ENCODE measurements at places on chromosomes 1 and 21. TPM values are rescaled to one million over a fixed set of nuclear protein-coding genes. Genes with fewer than 3 reads are reported as not detected.

DNA sequence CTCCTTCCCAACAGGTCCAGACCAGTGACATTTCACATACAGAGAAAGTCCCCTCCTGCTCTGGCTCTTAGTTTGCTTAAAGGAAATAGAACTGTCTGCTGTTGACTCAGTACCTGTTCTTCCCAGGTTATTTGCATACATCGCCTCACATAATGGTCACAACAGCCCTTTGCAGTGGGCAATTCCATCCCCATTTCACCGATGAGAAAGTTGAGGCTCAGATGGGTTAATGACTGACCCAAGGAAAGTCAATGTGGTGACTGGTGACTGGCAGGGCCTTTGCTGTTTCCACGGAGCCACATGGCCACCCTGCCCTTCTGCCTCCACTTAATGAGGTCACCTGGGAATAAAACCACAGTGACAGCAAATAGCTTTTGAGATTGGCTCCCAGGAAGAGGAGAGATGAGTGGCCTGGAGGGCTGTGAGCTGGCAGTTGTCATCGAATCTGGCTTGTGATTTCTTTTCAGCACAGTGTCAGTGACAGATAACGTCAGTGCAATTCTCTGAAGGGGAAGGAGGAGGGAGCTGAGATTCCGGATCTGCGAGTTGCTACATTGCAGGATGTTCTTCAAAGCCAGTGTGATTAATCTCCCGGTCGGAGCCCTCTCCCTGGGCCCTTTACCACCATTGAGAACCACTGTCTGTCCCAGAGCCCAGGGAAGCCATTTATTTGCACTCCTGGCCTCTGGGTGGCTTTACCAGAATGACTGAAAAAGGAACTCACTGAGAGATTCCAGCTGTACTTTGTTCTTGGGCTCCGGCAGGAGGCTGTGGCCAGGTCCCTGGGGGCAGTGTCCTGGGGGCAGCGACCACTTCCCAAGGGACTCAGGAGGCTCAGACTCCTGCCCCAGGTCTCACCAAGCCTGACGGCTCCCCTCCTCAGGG is 117.2 kb downstream of the CNIH3 start:
- no peaks in the 10 kb centered on the region for H3K27me3 ChIP-seq
- no peak for DNase-seq
- H3K4me3 ChIP-seq = no peak overlapping the region
- peaks cover 9% of the 10 kb centered on the region for H3K4me1 ChIP-seq
- no peaks in the 10 kb centered on the region for H3K36me3 ChIP-seq
- no peak overlapping the region for H3K27ac ChIP-seq

DNA sequence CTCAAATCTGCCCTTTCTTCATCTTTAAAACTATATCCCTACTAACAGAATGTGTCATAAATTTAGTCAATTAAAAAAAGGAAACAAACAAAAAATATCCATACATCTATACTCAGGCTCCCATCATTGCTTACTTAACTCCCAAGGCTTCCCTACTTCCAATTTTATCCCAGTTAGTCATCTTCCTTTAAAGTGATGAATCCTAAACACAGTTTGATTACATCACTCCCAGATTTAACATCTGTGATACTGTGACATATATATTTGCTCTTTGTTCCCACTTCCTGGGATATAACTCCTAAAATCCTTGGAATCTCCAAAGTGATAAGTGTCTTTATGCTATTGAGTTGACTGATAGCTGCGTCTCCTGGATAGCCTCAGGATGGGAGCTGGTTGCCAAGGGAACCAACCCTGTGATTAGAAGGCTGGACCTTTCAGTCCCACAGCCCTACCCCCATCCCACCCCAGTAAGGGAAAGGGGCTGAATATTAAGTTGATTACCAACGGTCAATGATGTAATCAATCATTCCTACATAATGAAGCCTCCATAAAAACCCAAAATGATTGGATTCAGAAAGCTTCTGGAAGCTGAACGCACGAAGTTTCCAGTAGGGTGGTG is 21.6 kb downstream of the GLMN start:
- no peak overlapping the region for H3K27ac ChIP-seq
- DNase-seq = no peak
- no peaks in the 10 kb centered on the region for H3K27me3 ChIP-seq
- no peak overlapping the region for H3K4me3 ChIP-seq

DNA sequence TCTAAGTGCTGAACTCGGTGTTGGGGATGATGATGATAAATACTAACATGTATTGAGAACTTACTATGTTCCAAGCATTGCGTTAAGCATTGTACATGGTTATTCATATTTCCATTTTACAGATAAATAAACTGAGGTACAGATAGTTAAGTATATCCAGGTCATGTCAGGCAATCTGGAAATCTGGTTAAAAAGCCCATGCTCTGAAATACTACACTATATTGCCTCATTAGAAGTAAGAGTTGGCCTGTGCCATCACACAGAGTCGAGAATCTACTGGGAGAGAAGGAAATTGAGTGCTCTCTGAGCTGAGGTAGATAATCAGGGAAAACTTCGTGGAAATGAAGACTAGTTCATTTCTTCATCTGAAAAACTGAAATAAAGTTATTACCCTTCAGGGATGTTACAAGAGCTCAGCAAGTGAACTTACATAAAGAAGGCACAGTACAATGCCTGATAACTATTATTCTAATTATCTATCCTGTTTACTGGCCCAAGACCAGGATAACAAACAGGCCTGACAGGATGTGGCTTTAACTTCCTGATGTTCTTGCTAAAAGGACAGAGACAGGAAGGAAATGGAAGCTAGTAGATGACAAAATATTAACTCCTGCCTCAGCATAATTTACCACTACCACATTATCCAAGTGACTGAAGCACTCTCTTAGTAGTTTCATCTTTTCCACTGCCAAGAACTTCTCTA is 85.6 kb downstream of the EPS15 start:
- DNase-seq = peak; percentile 19
- peaks cover 39% of the 10 kb centered on the region for H3K4me1 ChIP-seq
- no peak overlapping the region for H3K4me3 ChIP-seq
- peaks cover 8% of the 10 kb centered on the region for H3K36me3 ChIP-seq
- H3K27me3 ChIP-seq = no peaks in the 10 kb centered on the region

DNA sequence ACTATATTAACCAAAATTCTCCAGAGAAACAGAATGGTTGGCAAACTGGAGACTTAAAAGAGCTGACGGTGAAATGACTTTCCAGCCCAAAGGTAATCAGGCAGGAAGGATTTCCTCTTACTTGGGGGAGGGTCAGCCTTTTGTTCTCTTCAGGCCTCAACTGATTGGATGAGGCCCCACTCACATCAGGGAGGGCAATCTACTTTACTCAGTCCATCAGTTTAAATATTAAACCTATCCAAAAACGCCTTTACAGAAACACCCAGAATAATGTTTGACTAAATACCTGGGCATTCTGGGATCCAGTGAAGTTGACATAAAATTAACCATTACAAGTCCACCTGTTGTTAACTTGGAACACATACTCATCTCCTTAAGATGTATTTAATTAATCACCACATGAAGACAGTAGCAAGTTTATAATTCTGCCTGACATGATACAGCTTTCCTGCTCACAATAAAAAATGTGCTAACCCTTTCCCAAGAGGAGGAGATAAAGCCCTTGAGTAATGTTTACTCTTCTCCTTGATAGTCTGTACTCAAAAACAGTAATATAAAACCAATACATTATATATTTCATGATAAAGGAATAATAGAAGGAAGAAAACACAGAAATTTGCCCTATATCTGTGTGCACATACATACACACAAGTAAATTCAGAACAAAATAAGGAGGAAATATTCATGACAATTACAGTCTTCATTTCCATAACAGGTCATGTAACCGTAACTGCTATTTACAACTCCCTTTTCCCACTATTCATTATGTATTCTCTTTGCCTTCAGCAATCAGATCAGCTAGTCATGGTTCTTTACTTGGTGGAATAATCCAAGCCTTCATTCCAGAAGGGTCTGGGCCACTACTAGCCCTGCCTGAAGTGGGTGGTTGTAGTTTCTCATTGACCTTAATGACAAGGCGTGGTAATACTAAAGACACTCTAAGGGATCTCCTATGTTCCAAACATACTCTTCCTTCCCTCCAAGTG is 107.5 kb upstream of the RUNX1 start:
- no peaks in the 10 kb centered on the region for H3K36me3 ChIP-seq
- no peaks in the 10 kb centered on the region for H3K27me3 ChIP-seq
- no peaks in the 10 kb centered on the region for H3K4me1 ChIP-seq
- H3K27ac ChIP-seq = no peak overlapping the region
- no peak for DNase-seq

- no peak overlapping the region for H3K27ac ChIP-seq
- no peak overlapping the region for H3K4me3 ChIP-seq
- no peaks in the 10 kb centered on the region for H3K27me3 ChIP-seq
- DNase-seq = no peak
- peaks cover 47% of the 10 kb centered on the region for H3K36me3 ChIP-seq
- no peaks in the 10 kb centered on the region for H3K4me1 ChIP-seq
Observed at GRCh38 chr1:27296773-27297291, 25.1 kb upstream of the TMEM222 start.

DNA sequence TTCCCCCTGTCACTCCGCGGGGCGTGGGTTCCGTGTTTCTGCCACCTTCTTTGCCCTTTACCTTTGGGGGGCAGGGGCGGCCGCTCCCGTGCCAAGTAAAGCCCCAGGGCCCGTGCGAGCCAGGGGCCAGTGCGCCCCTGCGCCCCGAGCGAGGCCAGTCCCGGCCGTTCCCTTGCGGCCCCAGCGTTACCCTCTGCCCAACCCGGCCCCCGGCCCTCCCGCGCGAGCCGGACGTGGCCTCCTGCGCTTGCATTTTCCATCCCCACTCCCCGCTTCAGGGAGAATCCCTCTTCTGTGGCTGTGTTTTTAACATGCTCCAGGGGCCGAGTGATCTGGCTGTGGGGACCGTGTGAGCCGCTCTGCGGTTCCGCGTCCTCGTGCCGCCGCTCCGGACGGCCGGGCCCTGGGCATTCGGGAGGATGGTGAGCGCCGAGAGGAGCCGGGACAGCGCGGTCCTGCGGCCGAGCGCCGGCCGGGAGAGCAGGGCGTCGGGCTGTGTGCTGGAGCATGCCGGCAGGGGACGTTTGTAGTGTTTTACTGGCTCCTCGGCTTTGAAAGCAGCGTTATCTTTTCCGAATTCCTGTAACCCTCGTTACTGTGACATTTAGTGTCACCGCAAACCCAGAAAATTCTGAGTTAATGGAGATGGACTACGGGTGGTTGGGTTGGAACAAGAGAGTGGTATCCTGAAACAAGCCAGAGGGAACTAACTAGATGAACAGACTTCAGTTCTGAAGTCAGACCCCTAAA is 1.0 kb downstream of the GALNT2 start:
- H3K4me1 ChIP-seq = peaks cover 21% of the 10 kb centered on the region
- H3K4me3 ChIP-seq = peak overlapping the region; percentile 50
- peak; percentile 18 for DNase-seq
- H3K27ac ChIP-seq = peak overlapping the region; percentile 50

- H3K4me1 ChIP-seq = no peaks in the 10 kb centered on the region
- no peaks in the 10 kb centered on the region for H3K36me3 ChIP-seq
- H3K27me3 ChIP-seq = peaks cover 4% of the 10 kb centered on the region
- no peak overlapping the region for H3K4me3 ChIP-seq
Observed at GRCh38 chr1:18486195-18486594, 5.5 kb downstream of the KLHDC7A start.

DNA sequence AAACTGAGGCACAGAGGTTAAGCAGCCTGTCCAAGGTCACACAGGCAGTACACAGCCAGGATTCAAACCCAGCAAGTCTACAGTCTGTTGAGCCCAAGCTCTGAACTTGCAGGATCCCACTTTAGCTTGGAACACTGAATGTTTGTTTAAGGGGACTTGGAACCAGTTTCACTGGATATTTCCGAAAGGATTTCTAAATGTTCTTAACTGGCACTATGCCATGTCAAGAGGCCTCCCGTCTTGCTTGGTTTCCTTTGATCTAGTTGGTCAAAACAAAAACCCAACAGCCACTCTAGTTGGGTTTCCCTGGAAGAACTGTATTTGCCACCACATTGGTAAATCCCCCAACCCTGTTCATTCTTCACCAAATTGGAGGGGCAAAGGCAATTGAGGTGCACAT is 317.6 kb upstream of the KAZN start:
- H3K36me3 ChIP-seq = no peaks in the 10 kb centered on the region
- no peaks in the 10 kb centered on the region for H3K4me1 ChIP-seq
- H3K27me3 ChIP-seq = no peaks in the 10 kb centered on the region
- no peak overlapping the region for H3K4me3 ChIP-seq

DNA sequence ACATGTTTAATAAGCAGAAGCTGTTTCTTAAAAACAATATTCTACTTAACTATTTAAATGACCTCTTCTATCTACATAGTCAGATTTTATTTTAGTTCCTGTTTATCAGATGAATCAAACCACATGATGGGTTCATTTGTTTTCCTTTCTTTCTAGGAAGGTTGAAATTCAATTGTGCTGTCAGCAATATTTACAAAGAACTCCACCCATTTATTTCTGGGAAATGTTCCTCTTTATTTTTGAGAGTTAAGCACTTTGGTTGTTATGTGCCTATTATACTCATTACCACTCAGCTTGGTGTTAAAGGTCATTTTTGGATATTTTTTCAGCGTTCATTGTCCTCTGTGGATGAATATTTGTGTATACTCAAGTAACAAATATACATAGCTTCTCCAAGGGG is 84.9 kb downstream of the C4BPA start:
- H3K36me3 ChIP-seq = no peaks in the 10 kb centered on the region
- no peak overlapping the region for H3K4me3 ChIP-seq
- no peak for DNase-seq

- H3K4me3 ChIP-seq = no peak overlapping the region
- no peak for DNase-seq
- no peaks in the 10 kb centered on the region for H3K27me3 ChIP-seq
- H3K27ac ChIP-seq = no peak overlapping the region
- no peaks in the 10 kb centered on the region for H3K4me1 ChIP-seq
- no peaks in the 10 kb centered on the region for H3K36me3 ChIP-seq
Observed at GRCh38 chr1:213539464-213539863, 448.3 kb upstream of the PROX1 start.

- H3K4me3 ChIP-seq = no peak overlapping the region
- H3K27me3 ChIP-seq = no peaks in the 10 kb centered on the region
- no peaks in the 10 kb centered on the region for H3K4me1 ChIP-seq
- H3K27ac ChIP-seq = no peak overlapping the region
- no peak for DNase-seq
Observed at GRCh38 chr1:44251486-44251885, 38.2 kb downstream of the DMAP1 start.

- no peak for DNase-seq
- no peak overlapping the region for H3K27ac ChIP-seq
- no peak overlapping the region for H3K4me3 ChIP-seq
- no peaks in the 10 kb centered on the region for H3K4me1 ChIP-seq
- no peaks in the 10 kb centered on the region for H3K27me3 ChIP-seq
Observed at GRCh38 chr1:185074307-185074706, 28.9 kb downstream of the RNF2 start.

DNA sequence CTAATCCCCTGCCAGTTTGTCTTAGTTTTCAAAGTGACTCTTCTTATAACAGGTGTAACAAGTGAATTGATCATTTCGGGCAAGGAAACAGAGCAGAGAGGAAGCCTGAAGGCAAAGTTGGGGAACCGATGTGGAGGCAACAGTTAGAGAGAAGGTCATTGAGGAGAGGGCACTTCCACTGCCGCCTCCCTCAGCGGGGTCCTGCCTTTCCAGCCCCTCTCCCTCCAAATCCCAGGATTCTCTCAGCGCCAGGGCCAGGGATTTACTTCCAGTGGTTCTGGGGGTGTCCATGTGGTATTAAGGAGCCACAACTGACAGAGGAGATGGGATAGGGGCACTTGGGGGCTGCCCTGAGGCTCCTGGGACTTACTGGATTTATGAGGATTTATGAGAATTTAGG is 39.7 kb upstream of the PDE9A start:
- no peak for DNase-seq
- peaks cover 35% of the 10 kb centered on the region for H3K4me1 ChIP-seq
- H3K27ac ChIP-seq = no peak overlapping the region
- no peak overlapping the region for H3K4me3 ChIP-seq

Gene MROH7
- total RNA-seq = 0.22 TPM

Gene LCK
- 431 TPM for total RNA-seq

Gene GABPB2
- 42.8 TPM for total RNA-seq

Gene PAX7
- total RNA-seq = not detected

Gene ESPN
- total RNA-seq = 13.5 TPM

Gene S100B
- not detected for total RNA-seq

Gene TRIM58
- not detected for total RNA-seq

Gene C1orf226
- not detected for total RNA-seq

Measured in CD4-positive, alpha-beta memory T cell (primary cell).